ENCODE measurements at places on chromosomes 7 and 10.

DNA sequence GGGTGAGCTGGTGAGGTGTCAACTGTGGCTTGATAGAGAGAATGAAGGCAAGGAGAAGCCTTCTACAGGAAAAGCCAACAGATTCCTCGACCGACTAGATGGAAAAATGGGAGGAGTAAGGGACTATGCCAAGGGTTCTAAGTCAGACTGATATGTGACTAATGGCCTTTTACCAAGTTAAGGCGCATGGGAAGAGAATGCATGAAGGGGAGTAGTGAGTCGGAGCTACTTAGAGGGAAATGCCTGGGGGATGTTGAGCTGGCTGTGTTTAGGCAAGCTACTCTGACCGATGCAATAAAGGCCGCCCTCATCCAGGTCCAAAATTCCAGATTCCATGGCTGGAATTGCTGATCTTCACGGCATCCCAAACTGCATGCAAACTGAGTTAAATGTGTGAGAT lies 48.2 kb downstream of the APBB1IP start:
- DNase-seq: no peak

DNA sequence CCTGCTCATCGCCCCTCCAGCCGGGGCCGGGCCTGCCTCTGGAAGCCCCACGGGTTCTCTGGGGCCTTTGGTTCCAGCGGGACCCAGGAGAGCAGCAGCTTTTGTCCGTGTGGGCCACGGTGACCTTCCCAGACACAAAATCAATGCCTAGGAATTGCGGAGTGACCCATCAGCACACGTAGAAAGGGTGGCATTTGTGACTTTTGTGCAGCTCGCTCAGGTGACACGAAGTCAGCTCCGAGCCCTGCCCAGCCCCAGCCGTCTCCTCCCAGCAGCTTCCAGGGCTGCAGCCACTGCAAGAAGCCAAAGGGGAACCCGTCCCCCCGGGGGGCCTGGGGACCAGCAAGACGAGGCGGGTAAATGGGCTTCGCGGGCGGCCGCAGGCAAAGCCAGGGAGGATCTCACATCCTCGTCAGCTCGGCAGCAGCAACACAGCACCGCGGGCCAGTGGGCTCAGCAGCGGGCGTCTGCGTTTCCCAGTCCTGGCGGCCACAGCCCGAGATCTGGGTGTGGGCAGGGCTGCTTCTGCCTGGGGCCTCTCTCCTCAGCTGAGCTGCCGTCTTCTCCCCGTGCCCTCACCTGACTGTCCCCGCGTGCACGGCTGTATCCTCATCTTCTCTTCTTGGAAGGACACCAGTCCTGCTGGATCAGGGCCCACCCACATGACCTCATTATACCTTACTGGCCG lies 88.5 kb downstream of the PAXIP1 start:
- no peak for DNase-seq

GRCh38 chr10:101229266-101230182 lies at the start of gene LBX1:
TSS of gene LBX1 (minus strand) at chr10:101229463. CDS start at chr10:101228815, 648 bp downstream.
- no peak for DNase-seq

- peak; percentile 45 for DNase-seq
Measured at GRCh38 chr7:98133181-98133580, 26.5 kb downstream of the LMTK2 start.

DNA sequence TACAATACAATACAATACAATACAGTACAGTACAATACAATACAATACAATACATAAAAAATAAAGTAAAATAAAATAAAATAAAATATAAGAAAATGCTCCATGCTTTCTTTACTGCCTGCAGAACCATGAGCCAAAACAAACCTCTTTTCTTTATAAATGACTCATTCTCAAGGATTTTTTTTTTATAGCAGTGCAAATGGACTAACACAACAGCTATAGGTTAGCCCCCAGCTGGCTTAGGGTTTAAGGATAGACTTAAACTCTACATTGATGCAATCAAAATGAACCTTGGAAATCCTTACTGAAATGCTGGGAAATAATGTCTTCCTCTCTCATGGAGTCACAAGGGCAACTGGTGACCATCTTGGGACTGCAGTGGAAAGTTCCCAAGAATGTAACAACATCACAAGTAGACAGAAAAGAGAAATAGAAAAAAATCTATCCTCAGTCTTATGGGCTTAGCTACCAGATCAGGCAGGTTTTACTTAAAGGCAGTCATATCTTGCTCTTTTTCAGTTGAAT lies 348.9 kb downstream of the ARL4A start:
- no peak for DNase-seq

- no peak for DNase-seq
Measured at GRCh38 chr7:80659120-80660055, 20.9 kb downstream of the CD36 start.

DNA sequence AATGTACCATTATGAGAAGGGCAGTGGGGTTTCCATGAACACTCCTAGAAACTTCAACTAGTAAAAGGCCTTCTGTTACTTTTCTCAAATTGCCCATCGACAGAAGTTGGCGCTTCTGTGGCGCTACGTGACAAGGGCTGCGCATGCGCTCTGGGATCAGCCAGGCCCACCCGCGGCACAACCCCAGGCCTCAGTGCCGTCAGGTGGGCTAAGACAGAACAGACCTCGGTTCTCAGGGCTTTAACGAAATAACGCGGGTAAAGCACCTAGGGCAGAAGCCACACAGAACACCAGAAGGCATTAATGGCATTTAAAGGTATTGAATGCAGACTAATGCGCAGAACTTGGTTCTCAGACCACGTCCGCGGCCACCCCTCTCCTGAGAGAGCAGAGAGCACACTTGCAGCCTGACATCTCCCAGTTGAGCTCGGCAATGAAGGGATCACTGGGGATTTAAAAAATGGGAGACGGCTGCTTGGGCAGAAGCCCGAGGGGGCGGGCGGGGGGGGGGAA lies 67.6 kb upstream of the CTNNA3 start:
- DNase-seq: peak; percentile 84

DNA sequence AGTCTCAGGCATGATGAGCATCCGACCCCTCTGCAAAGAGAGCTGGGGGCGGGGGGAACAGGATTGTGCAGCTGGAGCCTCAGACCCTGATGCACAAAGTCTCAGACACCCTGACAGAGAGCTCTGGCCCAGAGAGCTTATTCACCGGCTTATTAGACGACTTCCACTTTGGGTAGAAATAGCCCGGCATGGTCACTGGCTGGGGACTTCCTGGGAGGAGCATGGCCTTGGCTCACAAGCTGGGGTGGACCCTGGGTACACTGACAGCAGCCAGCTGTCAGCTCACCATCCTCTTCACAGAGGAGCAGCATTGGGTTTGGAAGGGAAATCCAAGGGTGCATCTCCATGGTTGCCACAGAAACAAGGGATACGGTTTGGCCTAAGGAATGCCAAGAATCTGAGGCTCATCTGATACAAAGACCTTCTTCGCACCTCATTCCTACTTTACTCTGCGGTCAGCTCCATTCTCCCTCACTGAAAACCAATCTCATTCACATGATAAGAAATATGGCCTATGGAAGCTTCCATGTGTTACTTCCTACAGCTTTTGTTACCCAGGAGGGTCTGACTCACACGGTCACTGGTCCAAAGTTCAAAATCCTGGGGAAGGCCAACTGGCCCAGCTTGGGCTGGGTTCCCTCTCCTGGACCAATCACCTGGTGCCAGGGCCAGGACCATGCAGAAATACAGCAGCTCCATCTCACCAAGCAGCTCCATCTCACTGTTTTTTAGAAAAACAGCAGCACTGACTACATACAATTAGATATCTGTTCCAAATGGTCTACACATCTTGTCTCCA lies 25.1 kb downstream of the ZNF467 start:
- DNase-seq: no peak

GRCh38 chr7:26898891-26899290 lies 34.5 kb upstream of the SKAP2 start:
- DNase-seq: no peak

GRCh38 chr10:56537984-56538383 lies 176.9 kb upstream of the ZWINT start:
- DNase-seq: no peak

DNA sequence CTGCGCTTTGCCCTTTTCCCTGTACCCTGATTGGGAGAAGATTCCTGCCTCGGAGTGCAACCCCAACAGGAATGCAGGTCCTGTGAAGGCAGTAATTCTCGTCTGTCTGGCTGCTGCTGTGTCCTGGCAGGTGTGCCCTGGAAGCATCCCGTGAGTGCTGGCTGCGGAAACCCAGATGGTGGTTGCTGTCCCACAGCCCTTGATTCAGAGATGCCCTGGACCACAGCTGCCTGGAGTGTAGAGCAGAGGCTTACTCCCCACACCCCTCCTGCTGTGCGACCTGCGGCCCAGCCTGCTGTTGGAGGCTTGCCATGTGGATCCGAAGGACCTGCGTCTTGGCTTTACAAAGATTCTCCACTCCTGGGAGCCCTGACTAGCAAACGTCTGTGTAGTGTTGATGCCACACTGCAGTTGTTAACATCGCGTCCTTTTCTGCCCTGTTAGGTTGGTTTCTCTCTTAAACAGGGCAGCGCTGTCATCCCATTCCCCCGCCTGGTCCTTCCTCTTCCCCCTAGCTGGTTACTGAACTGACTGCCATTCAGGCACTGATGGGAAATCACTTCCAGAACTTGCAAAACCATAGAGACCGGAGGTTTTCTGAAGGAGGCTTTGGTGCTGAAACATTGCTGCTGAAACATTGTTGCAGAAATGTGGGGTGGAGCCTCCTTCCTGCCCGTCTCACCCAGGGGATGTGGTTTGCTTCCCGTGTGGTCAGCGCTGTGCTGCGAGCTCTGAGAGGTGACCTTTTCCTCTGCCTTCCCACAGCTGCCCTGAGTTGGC lies 53.3 kb downstream of the DNAJB6 start:
- DNase-seq: peak; percentile 49

GRCh38 chr10:126080879-126081411 lies 184.6 kb downstream of the FANK1 start:
- no peak for DNase-seq

GRCh38 chr7:48255046-48255445 lies 83.8 kb downstream of the ABCA13 start:
- no peak for DNase-seq

GRCh38 chr10:73796766-73797165 lies 11.4 kb downstream of the ZSWIM8 start:
- DNase-seq: no peak

GRCh38 chr7:99422186-99422585 lies 13.4 kb downstream of the BUD31 start:
- no peak for DNase-seq

GRCh38 chr10:8489823-8490222 lies 435.3 kb downstream of the GATA3 start:
- DNase-seq: no peak

DNA sequence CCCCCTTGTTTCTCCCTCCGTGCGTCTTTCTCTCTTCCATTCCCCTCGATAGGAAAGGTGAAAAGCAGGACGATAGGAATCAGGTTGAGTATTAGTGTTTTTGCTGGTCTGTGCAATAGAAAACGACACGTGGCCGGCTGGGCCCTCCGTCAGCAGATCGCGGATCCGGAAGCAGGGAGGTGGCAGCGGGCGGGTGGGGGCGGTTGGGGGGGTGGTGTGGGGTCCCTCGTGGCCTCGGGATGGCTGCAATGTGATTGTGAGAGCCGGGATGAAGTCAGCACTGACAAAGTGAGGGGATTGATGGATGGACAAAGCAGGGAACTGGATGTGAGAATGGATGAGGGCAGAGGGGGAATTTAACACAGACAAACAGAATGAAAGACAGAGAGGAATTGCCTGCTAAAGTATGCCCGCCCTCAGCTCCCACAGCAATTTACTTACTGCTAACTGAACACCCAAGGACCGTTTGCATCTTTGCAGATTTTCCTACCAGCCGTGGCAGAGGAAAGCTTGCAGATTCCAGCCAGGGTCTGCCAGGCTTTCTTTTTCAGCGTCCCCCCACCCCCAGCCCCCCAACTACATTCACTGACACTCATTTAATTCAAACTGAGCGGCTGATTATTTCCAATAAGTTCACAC lies 280.9 kb downstream of the LRMDA start:
- no peak for DNase-seq

- DNase-seq: no peak
Measured at GRCh38 chr10:12899546-12899945, 102.0 kb downstream of the CCDC3 start.

DNA sequence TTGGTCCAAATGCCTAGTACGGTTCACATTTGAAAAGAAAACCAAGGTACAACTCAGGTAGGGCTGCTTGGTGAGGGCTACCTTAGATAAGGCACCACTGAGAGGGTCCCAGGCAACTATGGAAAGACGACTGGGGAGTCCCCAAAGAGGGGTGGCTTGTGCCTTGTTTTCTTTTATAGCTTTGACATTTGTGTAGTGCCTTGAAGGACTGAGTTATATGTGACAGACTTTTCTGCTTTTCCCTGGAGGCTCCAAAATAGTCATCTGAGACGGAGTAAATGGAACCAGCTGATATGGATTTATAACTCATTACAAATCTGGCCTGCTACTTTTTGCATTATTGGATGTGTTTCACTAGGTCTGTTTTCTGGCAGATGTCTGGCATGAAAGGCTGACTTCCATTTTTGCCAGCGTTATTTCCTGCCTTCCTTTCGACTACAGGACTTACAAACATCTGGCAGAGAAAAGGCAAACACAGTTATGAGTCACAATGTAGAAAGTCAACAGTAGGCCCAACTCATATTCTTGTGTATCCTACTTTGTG lies 88.2 kb upstream of the IMMP2L start:
- DNase-seq: no peak

DNA sequence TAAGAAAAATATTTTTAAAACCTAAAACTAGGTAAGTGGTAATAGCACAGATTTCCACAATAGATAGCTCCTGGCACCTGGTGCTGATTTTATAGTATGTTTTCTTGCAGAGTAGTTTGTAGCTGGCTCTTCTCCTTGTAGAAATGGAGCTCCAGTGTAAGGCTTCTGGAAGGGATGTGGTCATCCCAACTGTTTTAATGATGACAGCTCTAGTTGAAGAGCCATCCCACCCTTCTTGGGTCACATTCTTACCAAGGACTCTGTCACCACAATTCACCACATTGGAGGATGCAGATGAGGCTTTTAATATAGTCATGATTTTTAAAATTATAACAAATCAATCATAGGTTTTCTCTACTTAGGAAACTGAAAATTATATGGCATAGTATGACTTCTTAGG lies 31.0 kb downstream of the TES start:
- no peak for DNase-seq

GRCh38 chr7:9231630-9232121 lies 798.3 kb downstream of the NXPH1 start:
- no peak for DNase-seq

GRCh38 chr7:29113384-29114102 lies 32.8 kb downstream of the CPVL start:
- no peak for DNase-seq

GRCh38 chr7:43124388-43124787 lies 11.9 kb downstream of the HECW1 start:
- no peak for DNase-seq

- DNase-seq: peak; percentile 57
Measured at GRCh38 chr7:50347693-50348092, 43.2 kb downstream of the IKZF1 start.

- DNase-seq: no peak
Measured at GRCh38 chr7:27211764-27212204, 11.9 kb upstream of the HOXA13 start.
